Cardiac muscle cell (in vitro differentiated cells and primary cell): ENCODE measurements at places on chromosomes 16 and 17. TPM values are rescaled to one million over a fixed set of nuclear protein-coding genes. Genes with fewer than 3 reads are reported as not detected.

DNA sequence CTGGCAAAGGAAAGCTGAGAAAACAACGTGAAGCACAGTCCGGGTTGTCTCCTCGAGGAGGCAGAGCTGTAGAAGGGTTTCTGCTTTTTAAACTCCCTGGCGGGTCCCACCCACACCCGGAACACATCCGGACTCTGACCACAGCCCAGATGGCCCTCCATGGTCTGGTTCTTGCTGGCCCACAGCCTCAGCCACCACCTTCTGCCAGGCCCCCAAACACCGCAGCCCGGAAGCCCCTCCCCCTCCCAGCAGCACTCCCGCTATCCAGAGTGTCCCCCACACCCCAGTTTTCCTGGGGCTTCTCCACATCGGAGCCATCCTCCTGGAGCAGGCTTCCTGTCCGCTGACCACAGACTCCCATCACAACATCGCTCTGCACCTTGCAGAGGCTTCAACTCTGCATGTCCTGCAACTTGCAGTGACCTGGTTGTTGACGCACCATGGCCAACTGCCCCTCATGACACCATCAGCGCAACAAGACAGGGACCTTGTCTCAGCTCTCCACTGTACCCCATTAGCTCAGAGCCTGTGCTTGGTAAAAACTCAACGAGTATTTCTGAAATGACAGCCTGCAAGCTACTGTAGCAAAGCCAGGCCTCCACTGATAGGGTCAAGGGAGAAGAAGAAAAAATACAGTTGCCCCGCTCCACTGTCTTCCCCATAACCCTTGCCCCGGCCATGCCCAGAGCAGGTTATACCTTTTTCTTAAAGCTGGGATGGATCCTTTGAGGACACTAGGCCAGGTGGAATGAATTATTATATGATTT lies 129.8 kb downstream of the C16orf78 start:
- no peak for DNase-seq

DNA sequence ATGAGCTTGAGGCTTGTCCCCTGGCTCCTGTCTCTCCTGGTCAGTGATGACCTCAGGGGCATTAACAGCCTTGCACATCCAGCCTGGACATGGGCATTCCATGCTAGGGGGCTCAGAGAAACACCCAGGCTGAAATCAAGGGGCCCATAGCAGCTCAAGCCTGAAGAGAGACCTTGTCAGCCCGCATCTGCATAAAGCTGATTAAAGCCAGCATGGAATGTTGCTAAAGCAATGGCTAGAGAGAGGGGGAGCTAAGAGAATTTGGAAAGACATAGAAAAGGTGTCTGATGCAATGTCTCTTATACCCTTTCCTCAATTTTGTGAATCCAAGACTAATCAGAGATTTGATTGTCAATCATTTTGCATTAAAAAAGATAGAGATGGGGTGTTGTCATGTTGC lies 51.4 kb upstream of the WSCD1 start:
- DNase-seq, result no peak

- peak; percentile 63 for DNase-seq
These were observed 10.7 kb upstream of the MEAK7 start for GRCh38 chr16:84514874-84515835.

DNA sequence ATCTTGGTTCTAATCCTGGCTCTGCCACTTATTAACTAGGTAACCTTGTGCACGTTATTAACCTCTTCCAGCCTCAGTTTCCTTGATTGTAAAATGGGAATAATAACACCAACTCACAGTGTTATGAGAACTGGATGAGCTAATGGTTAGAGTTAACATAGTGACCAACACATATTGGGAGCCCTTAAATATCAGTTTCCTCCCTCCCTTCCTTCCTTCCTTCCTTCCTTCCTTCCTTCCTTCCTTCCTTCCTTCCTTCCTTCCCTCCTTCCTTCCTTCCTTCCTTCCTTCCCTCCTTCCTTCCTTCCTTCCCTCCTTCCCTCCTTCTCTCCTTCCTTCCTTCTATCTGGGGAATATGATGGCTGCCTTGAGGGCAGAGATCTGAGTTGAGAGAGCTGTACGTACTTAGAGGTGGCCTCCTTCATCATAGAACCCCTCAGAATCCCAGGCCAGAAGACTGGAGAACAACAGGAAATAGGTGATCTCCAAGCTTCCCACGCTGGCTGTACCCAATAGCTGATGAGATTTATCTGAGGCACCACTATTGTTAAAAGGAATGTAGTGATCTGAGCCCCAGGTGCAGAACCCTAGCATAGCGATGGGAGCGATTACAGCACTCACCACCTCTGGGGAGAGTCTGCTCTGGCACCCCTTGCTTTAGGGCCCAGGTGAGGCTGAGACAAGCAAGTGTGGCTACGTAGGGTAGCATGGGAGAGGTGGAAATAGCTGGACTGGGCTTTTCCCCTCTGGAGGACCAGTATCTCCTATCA lies 26.2 kb downstream of the CCR7 start:
- no peak for DNase-seq

DNA sequence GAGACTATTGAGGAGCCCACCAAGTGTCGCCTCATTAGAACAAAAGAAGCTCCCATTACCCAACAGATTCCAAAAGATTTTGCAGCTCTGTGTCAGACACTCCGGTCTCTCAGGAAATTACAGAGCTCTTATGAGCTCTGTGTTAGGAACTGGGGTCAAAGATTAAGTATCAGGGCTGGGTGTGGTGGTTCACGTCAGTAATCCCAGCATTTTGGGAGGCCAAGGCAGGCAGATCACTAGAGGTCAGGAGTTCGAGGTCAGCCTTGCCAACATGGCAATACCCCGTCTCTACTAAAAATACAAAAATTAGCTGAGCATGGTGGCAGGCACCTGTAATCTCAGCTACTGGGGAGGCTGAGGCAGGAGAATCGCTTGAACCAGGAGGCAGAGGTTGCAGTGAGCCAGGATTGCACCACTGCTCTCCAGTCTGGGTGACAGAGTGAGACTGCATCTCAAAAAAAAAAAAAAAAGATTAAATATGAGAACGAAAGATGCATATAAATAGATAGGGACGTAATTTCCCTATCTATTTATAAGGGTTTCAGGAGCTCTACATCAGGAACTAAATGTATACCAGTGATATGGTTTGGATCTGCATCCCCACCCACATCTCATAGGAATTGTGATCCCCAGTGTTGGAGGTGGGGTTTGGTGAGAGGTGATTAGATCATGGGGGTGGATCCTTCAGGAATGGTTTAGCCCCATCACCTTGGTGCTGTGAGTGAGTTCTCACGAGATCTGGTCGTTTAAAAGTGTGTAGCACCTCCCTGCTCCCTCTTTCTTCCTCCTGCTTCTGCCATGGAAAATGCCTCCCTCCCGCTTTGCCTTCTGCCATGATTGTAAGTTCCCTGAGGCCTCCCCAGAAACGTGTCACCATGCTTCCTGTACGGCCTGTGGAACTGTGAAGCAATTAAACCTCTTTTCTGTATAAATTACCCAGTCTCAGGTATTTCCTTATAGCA lies 111.4 kb downstream of the PRKCA start:
- DNase-seq, result no peak

Gene LLGL1
- polyA plus RNA-seq, result 5.9 and 7.3 TPM in 2 replicates

GRCh38 chr17:82287868-82288801 lies 14.6 kb upstream of the CSNK1D start:
- no peak for DNase-seq

DNA sequence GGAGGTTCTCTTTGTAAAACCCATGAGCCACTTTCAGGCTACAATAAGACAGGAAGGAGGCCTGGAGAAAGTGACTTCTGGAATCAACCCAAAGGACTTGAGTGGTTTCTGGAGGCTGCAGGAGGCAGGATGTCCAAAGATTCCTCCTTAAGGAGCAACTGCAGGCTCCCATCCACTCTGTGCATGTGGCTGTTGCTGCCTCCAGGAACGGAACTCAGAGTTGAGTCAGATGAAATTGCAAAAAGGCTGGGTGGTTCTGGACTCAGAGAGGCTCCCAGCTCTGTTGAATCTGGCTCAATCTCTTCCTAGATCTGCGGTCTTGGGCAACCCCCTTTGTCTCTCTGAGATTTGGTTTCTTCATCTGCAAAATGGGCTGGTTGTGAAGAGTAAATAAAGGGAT lies 197.1 kb downstream of the SHISA9 start:
- no peak for DNase-seq

DNA sequence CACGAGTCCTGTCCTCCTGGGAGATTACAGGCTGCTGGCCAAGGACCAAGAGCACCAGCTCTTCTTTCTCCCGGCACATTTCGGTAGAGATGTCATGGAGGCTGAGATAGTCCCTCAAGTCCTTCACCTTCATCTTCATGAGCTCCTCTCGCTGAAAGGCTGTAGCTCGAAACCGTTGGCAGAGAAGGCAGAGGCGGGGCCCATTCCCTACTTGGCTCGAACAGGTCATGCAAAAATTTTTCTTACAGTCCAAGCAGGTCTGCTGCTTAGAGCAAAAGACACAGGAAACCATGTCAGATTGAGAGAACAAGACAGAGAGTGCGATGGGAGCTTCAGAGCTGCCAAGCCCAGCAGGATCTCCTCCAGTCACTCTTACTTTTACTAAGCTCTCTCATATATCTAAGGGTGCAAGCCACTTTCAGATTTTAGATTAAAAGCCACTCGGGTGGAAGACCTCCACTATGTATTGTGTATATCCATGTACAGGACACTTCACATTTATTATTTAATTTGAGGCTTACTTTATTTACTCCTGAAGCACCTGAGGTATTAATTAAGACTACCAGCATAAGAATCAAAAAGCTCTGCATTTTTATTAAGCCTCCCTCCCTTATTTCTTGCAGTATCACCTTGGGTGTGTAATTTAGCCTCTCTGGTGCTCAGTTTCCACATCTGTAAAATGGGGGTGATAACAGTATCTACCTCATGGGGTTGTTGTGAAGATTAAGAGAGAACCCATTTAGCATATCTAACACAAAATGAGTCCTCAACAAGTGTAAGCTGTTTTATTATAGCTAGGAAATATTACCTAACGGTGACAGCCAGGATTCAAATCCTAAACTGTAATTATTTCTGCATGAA lies 41.4 kb downstream of the LIG3 start:
- no peak for DNase-seq

GRCh38 chr17:13230350-13231264 lies 212.8 kb upstream of the ELAC2 start:
- DNase-seq, result no peak

DNA sequence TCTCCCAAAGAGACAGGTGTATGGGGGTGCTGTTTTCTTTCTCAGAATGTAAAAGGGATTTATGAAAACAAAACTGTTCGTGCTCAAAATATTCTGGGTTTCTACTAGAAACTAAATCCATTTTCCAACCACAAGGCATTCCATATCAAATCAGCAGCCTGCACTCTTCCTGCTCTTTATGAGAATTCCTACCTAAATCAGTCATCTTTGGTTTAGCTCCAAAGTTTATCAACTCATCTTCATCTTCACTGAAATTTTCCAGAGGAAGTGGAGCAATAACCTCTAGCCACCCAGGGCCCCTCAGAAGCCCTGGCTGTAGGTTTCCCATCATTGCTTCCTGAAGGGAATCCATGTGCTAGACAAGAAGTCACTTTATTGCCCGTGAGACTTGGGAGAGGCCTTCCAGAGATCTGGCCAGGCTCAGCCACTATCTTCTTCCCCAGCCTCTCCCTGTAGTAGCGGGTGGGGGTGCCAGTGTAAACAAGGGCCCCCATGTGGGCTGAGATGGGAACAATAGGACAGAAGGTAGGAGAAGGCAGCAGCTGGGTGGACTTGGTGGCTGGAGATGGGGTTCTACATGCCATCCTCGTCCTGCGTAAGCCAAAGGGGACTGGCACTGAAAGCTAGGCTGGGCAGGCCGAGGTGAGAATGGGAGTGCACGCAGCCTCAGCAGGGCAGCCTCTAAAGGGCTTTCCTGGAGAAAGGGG lies 22.0 kb upstream of the ALDH3A1 start:
- DNase-seq, result no peak

- no peak for DNase-seq
These were observed 17.7 kb downstream of the PIMREG start for GRCh38 chr17:6461792-6462524.

GRCh38 chr16:50692999-50693781 lies at the start of gene NOD2:
TSS of gene NOD2 (plus strand) at chr16:50693606. CDS start at chr16:50699496, 5,890 bp downstream.
- peak; percentile 32 for DNase-seq

- no peak for DNase-seq
These were observed 62.6 kb downstream of the BANP start for GRCh38 chr16:88013766-88014251.

Gene ZNF263
- polyA plus RNA-seq, result 18.8 and 29.5 TPM in 2 replicates

Gene DHX58
- polyA plus RNA-seq, result not detected in 2 replicates

Gene ODAD4
- polyA plus RNA-seq, result 3.2 and 8.0 TPM in 2 replicates

DNA sequence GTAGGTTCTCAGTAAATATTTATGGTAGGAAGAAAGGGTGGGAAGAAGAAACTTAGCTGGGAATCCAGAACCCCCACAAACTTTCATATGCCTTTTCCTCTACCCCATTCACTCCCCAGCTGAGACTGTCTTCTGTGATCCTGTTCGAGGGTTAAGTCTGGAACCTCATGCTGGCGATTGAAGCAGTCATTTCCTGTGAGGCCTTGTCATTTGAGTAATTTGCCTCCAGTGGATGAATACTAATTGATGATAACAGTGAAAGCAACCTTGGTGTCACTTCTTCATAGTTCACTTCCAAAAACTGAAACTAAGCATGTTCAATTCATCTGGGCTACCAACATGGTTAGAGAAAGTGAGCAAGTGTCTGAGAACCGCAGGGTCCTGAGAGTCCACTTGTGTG lies 401.2 kb downstream of the CDH13 start:
- no peak for DNase-seq

- DNase-seq, result no peak
These were observed 119.6 kb upstream of the ZNF750 start for GRCh38 chr17:82959242-82959930.

DNA sequence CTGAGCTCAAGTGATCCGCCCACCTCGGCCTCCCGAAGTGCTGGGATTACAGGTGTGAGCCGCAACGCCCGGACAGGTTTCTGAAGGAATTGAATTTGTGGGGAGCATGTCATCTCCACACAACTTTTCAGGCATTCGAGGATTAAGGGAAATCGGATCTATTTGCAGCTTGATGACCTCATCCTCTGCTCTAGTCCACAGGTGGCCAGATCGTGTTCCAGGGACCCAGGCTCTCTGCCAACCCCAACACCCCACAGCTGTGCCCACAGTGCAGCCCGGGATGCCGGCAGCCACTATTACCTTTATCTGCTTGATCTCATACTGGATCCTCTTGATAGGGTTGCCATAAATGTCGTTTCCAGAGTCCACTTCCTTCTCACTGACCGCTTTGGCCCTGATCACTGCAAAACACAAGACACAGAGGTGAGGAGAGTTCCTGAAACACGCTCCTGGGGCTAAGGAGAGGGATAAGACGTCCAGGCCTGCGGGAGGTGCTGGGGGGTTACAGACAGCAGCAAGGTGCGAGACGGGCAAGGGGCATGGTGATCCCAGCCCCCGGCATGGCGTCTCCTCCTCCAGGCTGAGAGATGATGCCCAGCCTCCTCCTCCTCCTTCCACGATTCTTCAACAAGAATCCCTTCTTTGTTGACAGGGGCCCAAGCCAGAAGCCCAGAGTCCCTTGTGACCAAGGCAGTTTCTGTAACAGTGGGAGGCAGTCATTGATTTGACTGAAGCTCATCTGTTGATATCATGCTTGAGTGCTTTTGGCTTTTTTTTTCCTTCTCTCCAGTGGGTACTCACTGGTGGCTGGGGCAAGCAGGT lies 29.3 kb downstream of the CEP295NL start:
- DNase-seq, result no peak

Gene MYH2
- polyA plus RNA-seq, result 0.35 TPM in 1 of 2 replicates, not detected in the other

- DNase-seq, result no peak
These were observed 216.6 kb upstream of the CPHXL start for GRCh38 chr16:75942936-75943335.

Gene NACA2
- polyA plus RNA-seq, result not detected in 2 replicates

- DNase-seq, result no peak
These were observed 36.0 kb downstream of the NKD1 start for GRCh38 chr16:50584033-50584722.
